Kidney (tissue), 22 donors: ENCODE measurements at places on chromosomes 2 and 18.

GRCh38 chr18:13566941-13567746 lies 159.2 kb downstream of the FAM210A start:
- no peak for DNase-seq

DNA sequence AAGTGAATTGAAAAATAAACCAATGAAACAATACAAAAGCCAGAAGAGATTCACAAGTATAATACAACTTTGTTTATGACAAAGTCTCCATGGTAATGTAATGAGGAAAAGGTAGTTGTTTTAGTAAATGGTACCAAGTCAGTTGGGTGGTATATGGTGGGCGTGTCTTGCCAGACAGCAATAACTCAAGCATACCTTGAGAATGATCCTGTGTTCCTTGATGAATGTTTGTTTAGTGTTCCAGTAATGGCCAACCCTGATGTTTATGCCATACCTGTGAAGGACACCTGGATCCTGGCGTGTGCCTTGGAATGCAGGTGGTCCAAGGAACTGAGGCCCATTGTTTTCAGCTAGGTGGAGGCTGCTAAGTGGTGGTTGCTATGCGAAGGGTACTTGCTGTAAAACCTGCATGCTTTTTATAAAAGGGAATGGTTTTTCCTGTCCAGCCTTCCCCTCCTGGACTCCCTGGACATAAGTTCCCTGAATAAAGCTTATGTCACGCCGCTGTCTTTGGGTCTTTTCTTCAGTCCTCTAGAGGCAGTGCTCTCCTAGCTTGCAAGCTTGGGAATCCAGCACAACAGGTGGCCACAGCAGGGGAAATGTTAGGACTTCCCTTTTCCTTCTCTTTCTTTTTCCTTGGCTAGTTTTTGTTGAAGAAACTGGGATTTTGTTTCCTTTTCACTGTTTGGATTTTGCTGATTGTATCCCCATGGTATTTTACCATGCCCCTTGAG lies 54.7 kb downstream of the MTA3 start:
- DNase-seq, result no peak

- peak; percentile 44 for DNase-seq
Measured at GRCh38 chr18:63131106-63131958, 188.2 kb downstream of the BCL2 start.

GRCh38 chr18:13217466-13217961 lies 1.0 kb upstream of the LDLRAD4 start:
- DNase-seq, result peak; percentile 80

DNA sequence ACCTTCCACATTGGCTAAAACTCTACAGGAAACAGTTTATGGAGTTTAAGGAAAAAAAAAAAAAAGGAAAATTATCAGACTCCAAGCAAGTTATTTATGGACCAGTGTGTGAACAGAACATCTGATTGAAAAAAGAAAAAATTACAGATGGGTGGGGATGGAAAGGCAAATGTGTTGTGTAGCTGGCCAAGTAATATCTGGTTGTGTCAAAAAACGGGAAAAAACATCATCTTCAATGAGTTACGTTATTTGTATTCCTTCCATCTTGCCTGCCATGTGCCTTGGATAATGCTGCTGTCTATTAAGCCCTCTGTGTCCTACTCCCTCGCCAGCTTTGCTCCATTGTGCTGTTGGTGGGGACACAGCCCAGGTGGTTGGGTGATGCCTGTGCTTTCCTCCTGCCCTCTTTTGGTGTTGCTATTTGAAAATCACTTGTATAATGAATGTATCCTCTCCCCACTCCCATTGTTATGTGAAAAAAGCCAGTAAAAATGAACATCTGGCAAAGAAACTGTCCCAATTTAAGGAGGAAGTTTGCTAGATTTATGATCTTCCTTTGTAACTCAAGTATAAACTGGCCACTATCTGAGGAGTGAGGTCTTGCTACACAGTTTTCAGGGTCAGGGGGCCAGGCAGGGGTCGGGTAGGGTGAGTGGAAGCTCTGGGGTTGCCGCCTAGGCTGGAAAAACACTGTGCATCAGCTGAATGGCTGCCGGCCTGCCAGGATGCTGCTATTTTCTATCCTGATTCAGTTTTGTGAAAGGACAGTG lies 155.9 kb downstream of the FMNL2 start:
- DNase-seq, result peak; percentile 93

- no peak for DNase-seq
Measured at GRCh38 chr2:206323033-206323432, 48.6 kb downstream of the ZDBF2 start.

DNA sequence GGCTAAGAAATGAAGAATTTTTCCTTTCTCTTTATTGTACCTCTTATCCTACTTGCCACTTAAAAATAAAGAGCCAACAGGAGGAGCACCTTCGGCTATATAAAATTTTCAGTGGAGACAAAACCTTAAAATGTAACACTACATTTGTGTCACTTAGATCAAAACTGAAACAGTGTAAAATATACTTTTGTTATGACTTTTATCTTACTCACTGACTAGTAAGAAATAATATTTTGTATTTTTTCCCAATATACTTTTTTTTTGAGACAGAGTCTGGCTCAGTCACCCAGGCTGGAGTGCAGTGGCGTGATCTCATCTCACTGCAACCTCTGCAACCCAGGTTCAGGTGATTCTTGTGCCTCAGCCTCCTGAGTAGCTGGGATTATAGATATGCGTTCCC lies 28.3 kb downstream of the KCNJ13 start:
- no peak for DNase-seq

DNA sequence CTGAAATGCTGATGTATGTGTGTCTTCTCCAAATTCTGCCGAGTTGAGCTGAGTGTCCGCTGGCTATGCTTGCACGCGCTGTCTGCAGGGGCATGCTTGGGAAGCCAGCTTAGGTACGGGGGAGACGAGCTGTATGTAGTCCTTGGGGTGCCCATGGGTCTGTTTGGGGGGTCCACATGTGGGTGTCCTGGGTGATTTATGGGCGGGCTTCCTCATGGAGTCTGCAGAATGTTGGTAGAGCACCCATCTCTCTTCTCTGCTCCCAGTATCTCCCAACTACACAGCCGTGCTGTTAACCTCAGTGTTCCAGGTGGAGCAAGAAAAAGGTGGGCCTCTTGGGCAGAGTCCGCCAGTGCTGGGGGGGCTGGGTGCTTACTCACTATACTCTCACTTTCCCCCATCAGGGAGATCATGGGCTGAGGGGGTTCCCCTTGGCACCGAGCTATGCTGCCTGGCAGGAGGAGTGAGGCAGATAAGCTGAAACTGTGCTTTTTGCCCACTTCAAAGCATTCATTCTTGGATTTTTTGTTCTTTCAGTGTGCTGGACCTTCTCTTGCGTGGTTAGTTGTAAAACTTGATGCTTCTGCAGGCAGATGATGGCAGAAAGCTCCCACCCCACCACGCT lies 128.2 kb upstream of the ALKAL2 start:
- no peak for DNase-seq

DNA sequence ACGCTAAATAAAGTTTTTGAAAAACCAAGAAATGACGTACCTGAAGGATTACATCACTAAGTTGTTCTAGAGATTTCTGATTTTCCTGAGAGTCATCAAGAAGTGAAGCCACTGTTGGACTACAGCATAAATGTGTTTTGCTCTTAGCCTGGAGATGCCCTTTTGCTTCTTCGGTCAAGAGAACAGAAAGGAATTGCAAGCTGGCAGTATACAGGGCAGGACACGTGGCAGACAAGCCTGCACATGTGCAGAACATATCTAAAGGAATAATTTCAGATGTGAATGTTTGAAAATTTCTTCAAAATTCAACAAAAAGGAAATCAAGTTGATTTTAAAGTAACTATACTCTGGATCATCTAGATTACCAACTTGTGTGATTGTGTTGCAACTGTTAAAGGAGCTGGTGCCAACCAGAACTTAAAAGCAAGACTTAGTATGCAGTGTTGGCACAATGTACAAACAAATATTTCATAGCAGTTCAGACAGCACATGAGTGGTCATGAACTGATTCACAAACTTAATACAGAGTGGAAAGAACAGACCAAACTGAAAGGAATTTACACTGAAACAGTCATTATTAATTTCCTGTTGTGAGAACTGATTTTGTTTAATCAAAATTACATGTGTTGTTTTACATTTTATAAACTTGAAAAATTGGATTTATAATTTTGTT lies 100.4 kb upstream of the CD226 start:
- no peak for DNase-seq

DNA sequence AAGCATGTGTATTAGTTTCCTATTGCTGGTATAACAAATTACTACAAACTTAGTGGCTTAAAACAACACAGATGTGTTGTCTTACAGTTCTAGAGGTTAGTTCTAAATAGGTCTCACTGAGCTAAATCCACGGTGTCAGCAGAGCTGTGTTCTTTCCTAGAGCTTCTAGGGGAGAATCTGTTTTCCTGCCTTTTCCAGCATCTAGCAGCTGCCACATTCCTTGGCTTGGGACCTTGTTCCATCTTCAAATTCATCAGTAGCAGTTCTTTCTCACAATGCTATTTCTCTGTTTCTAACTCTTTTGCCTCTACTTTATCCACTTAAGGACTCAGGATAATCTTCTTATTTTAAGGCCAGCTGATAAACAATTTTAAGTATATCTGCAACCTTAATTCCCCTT lies 32.2 kb upstream of the CREB1 start:
- no peak for DNase-seq

GRCh38 chr2:199955007-199955338 lies 318 bp downstream of the TYW5 start:
- DNase-seq, result no peak

- no peak for DNase-seq
Measured at GRCh38 chr2:119856469-119856901, 96.8 kb downstream of the PTPN4 start.

GRCh38 chr18:74294526-74294925 lies 2.8 kb upstream of the CYB5A start:
- DNase-seq, result no peak

GRCh38 chr2:159032146-159032545 lies 63.7 kb downstream of the TANC1 start:
- DNase-seq, result no peak

DNA sequence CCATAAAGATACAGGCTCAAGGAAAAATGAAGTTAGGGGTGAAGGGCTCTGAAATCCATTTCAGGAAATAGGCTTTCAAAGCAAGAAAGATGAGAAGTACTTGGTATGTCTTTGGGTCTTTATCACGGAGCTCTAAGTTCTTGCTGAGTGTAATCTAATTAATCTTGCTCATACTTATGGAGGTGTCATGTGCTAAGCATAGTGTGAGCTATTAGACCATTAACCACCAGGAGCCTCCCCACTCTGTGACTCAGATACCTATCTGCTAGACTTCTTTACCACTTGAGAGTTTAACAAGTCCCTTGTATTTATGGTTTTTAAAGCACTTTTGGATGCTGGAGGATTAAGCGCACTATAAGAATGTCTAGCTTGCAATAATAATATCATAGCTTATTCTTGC lies 678.7 kb downstream of the EPHA4 start:
- no peak for DNase-seq

DNA sequence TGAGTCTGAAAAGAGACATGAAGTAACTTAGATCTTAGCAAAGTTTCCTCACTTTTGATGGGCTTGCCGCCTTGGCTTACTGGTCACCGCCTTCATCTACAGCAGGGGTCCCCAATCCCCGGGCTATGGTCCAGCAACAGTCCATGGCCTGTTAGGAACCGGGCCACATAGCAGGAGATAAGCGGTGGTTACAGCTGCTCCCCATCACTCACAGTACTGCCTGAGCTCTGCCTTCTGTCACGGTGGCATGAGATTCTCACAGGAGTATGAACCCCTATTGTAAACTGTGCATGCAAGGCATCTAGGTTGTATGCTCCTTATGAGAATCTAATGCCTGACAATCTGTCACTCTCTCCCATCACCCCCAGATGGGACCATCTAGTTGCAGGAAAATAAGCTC lies 72.9 kb downstream of the BIN1 start:
- DNase-seq, result no peak

DNA sequence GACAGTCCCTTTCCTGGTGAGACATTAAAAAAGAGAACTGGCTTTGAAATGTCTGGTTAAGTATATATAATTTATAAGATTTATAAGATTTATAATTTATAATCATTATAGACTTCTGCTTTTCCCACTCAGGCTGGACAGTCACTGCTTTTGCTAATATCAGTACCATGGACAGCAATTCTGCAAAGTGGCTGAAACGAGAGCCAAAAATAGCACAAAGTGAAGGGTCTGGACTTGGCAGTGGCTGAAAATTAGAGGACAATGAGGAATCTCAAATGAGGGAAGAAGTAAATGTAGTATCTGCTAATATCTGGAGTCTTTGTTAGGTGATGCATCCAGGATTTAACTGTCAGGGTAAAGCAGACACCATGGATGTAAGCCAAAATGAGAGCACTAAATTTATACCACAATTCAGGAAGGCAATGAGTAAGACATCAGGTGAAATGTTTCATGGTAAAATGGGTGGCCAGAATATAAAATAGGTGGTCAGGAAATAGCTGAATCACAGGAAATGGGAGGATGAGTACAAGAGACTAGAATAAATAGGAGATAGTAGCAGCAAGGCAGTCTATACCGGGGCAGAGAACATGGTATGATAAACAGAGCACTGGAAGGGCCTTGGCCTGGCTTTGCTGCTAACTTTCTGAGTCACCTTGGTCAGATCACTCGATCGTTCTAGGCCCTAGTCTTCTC lies 39.6 kb upstream of the BOD1L2 start:
- DNase-seq, result peak; percentile 88

GRCh38 chr2:198374375-198375082 lies 570.1 kb downstream of the PLCL1 start:
- DNase-seq, result peak; percentile 42

DNA sequence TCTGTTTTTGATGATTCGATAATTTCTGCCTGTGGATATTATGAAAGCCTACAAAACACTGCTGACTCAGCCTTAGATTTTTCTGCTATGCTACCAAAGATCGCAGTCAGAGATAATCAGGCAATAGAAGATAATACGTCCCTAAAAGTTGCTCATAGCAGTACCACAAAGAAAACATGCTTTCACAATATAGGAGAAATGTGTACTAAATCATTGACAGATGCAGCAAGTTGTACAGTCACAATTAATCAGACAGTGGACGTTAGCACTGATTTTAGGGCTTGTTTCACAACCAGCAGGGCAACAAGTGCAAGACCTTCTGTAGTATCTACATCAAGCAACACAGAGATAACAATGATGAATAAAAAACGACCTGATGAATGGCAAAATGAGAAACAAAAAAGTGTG lies 19.5 kb downstream of the RBM44 start:
- DNase-seq, result no peak
